Stimulated activated CD8-positive, alpha-beta memory T cell treated with anti-CD3 and anti-CD28 coated beads, Interleukin-2, amount 100 ng/mL, for 48 hours (primary cell): ENCODE measurements at places on chromosomes 7 and 10.

DNA sequence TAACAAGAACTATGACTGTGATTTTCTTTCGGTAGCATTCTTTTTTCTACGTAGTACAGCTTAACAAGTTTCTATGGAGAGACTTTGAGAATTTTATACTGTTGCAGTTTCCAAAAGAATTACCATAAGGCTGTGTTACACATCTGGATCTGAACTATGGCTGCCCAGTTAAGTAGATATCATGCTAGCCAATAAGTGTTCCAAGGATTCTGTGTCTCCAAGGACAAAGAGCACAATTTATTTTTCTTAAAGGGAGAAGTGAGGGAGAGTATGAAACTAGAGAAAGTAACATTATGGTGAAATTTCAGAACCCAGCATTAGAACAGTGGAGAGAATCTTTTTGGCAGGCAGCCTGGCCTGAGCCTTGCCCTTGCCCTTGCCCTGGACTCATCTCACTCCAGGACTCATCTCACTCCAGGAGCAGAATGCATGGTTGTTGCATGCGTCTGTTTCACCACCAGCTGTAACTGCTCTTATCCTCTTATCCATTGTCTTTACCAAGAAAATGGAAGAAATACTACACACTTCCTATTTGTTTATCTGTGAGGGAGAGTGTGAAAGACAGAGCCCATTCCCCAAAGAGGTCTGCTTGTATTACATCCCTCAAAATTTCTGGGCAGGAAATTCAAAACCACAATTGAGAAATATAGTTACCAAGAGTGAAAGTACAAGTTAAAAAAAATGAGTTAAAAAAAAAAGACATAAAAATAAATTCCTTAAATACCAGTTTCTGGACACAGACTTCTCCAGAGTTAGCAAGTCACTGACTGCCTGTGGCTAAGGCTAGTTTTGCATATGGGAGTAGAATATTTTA lies 1067.5 kb downstream of the NRG3 start:
- DNase-seq, result no peak

GRCh38 chr10:107033799-107034422 lies 130.6 kb downstream of the SORCS1 start:
- DNase-seq, result no peak

- no peak for DNase-seq
These were observed 36.8 kb upstream of the AOAH start for GRCh38 chr7:36760856-36761762.

DNA sequence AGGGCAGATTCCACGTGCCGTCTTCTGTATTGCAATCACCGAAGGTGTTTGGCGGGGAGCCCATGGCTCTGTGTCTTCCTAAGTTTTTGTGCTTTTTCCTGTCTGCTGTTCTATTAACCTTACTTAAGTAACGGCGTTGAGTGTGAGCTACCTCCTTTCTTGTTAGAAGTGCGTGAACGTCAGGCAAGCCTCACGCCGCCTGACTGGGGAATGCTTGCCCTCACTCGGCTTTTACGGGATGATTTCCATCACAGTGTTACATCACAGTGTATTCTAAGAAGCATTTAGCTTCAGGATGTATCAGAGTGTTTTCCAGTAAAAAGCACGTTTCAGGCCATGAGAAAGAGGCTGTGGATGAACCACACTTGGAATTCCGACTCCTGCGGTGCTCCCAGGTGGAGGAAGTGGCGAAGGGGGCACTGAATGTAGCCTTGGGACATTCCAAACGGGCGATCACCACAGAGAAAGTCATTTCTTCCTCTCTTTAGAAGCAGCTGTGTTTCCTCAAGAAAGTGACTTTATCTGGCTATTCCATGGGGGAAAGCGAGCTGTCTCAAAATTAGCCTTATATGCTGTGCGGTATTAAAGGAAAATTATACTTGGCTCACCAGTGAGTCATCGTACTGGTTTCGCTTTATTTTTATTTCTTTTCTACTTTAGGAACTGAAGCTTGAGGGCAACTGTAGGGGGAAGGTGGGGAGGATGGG lies 290.7 kb downstream of the KLF6 start:
- DNase-seq, result no peak

DNA sequence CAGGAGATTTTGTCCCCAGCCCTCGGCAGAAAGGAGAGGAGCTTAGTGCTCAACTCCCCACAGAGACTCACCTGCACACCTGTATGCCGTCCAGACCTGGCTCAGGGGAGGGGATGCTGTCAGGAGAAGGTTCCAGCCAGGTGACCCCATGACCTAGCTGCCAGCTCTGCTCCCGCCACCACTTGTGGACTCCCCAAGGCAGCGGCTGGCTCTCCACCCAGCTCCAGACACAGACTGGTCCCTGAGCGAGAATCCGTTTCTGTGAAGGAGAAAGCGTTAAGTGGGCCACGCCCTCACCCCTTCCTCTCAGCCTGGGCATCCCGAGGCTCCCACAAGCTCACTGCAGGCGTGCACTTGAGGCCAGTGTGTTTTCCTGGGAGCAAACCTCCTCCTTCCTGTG lies 76.4 kb downstream of the RGS10 start:
- DNase-seq, result no peak

- no peak for DNase-seq
These were observed 843 bp upstream of the PLPP4 start for GRCh38 chr10:120456143-120456625.

GRCh38 chr7:134755422-134756022 lies 23.9 kb upstream of the CALD1 start:
- DNase-seq, result peak; percentile 12
